ENCODE measurements at places on chromosomes 16 and 17. TPM values are rescaled to one million over a fixed set of nuclear protein-coding genes. Genes with fewer than 3 reads are reported as not detected.

- DNase-seq, result peak; percentile 37
These were observed 76.7 kb downstream of the CHD9 start for GRCh38 chr16:53131363-53132071.

- no peak for DNase-seq
These were observed 986 bp upstream of the ELOB start for GRCh38 chr16:2777903-2778629.

DNA sequence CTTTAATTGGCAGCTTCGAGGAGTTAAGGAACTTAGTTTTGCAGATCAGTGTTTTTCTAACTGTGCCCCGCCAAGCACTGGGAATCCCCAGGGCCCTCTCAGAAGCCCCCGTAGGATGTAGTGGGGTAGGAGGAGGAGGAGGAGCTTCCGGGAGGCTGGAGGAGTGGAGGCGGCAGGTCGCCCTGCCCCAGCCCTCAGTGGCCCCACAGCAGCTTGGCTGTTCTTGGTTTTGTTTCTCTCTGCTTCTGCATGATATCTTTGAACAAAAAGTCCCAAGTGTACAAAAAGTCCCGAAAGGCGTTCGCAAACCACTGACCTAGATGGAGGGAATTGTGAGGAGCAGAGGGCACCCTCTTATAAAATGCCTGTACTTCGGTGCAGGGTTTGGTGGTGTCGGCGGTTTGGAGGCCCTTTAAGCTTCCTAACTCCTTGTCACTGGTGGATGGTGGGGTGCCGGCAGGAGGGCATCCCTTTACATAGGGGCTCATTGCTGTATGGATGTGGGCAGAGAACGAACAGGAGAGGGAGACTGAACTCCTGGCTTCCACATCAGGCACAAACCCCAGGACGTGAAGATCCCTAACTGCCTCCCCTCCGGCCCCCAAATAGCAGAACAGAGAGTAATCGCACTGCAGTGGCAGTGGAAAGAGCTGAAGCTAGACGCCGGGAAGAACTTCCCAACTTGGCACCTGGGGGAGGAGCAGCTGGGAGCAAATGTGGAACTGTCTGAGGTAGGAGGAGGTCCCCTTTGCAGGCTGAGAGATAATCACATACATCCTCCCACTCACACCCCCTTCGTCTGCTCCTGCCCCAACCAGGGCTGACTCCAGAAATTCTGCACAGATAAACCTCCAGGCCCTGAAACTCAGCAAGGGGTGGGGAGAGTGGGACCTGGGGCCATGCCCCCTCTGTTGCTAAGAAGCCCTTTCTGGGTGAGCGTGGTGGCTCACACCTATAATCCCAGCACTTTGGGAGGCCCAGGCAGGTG lies 20.1 kb downstream of the EPOP start:
- no peak for DNase-seq

Gene TNP2
- not detected for total RNA-seq

DNA sequence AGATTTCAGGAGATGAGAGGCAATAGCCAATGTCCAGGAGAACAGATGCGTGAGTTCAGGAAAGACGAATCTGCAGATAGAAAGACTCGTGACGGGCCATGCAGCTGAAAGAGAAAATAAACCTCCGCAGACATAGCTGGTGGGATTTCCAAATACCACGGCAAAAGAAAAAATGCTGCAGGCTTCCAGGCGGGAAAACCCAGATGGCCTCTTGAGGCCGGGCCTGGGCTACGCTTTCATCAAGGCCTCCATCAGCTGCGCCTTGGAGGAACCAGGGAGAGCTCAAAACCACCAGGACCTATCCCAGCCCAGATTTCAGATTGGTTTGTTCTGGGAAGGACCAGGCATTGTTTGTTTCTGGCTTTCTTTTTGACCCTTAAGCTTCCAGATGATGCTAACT lies 16.7 kb downstream of the CCDC40 start:
- no peak for DNase-seq

DNA sequence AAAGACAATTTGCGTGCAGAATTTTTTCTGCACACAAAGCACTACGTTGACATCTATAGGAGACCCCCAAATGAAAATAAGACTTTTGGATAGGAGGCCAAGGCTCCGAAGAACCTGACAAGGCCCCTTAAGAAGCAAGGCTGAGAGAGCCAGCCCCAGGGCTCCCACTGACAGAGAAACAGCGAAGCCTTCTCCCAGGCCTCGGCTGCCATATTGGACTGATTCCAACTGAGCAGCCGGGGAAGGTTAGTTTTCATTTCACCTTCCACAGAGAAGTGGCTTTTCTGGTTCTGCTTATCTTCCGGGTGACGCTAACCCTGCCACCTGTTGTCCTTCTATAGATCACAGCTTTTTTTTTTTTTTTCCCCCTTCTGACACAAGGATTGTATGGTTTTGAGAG lies 356.7 kb downstream of the SOX9 start:
- no peak for DNase-seq

GRCh38 chr17:30905742-30906100 lies 317 bp downstream of the TEFM start:
- DNase-seq, result no peak

DNA sequence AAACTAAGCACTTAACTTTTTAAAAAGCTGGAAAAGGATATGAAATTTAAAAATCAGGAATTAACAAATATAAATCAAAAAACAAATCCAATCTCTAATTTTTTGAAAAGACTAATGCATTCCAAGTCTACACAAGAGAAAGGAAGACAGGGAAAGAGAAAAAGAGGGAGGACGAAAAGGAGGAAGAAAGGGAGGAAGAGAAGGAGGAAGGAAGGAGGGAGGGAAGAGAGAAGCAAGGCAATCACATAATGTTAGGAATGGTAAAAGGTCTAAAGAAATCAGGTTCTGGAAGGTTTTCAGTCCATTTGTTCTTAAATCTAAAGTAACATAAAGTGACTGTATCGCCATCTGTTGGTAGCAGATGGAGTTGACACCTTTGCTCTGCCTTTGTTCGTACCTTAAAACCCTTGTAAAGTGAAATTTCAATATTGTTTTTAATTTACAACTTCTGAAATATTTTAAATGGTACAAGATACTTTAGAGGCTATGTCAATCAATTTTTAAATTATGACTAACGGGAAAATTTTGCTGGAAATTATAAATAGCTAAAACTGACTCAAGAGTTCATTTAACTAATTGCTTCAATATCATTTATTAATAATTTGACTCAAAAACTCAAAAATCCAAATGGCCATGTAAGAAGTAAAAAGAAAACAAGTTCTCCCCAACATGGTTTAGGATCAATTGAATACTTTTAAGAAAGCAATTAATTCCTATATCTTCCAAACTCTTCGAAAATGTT lies 20.4 kb upstream of the CDYL2 start:
- DNase-seq, result no peak

GRCh38 chr16:73537921-73538320 lies 490.0 kb upstream of the ZFHX3 start:
- no peak for DNase-seq

Gene ITGAD
- total RNA-seq, result not detected

GRCh38 chr17:76727745-76728456 lies 1.3 kb downstream of the METTL23 start:
- DNase-seq, result no peak

Gene PSKH1
- 45.0 TPM for total RNA-seq

Gene SMIM36
- total RNA-seq, result not detected

DNA sequence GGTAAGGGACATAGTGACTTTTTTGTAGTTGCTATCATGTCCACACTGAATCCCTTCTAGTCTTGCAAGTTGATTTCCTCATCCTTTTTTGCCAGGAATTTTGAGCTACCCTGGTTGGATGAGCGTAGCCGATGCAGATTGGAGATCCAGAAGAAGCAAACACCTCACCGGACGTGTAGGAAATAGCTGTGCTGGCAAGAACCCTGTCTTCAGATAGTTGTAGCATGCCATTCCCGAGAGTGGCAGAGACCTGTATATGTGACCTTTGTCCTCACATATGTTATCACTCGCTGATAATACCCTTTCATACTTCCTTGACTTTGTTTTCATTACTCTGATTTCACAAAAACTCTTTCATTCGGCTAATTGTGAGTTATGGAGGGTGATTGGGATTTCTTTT lies 6.2 kb upstream of the CASC3 start:
- no peak for DNase-seq

Gene KRT27
- not detected for total RNA-seq

GRCh38 chr17:38685491-38685890 lies 10.7 kb upstream of the EPOP start:
- DNase-seq, result no peak

- DNase-seq, result no peak
These were observed 130.9 kb downstream of the ANKRD11 start for GRCh38 chr16:89359264-89360147.

GRCh38 chr17:47791025-47791424 lies 30.6 kb downstream of the OSBPL7 start:
- DNase-seq, result no peak

Gene AMZ2
- 61.4 TPM for total RNA-seq

Measured in progenitor cell of endocrine pancreas (in vitro differentiated cells).